Stimulated activated CD8-positive, alpha-beta memory T cell treated with anti-CD3 and anti-CD28 coated beads, Interleukin-7, amount 100 ng/mL, for 1 hour (primary cell): ENCODE measurements at places on chromosomes 3 and 15.

DNA sequence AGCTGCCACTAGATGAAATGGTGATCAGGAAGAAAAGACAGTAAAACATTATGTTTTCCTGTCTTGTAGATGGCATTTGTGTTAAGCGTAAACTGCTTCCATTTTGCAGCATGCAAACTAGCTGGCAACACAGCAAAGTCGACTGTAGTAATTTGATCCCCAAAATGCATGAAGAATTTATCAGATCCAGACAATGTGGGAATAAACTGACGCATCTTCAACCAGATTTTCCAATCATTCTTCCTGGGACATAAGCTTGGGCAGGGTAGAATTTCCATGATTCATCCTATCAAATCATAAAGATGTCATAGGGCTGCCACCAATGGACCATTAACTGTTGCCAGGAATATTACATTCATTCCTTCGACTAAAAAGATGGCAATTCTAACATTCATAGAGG, 260.3 kb downstream of the ERC2 start:
- no peak for DNase-seq

GRCh38 chr3:143433787-143434378, 314.3 kb downstream of the CHST2 start:
- DNase-seq = no peak

DNA sequence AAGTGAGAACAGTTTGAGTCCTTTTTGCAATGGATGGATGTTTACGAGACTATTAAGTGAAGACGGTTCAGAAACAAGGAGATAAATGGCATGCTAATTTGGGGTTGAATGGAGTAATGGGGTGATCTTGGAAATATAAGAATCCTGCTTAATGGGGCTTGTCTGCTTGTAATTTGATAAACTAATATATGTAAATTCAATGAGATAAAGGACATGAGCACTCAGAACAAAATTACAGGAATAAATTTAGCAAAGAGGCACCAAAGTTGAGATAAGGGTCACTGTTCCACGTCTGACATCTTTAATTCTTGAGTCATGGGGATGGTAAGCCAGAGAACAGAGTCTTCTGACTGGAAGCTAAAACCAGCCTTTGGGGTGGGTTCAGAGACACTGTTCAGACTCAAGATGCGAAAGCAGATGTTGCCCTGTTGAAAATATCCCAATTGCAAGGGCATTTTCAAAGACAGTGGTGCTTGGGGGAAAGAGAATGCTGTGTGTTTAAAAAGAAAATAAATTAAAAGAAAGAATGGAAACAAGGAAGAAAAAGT, 67.8 kb upstream of the CHRNB4 start:
- DNase-seq = no peak

DNA sequence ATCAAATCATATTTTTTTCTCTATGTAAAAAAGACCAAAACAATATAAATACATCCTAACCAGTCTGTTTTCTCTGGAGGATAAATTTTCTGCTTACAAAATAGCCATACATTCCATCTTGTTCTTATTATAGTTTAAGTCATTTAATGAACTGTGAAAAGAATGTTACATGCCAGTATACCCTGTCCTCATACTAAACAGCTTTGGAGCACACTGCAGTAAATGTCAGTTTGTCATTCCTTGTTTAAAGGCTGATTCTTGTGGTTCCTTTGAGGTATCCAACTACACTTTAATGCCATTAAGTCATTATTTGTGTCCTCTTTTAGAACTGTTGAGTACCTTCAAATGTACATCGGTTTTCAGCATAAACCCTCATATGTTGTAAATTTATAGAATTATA, 52.7 kb upstream of the DCBLD2 start:
- no peak for DNase-seq

GRCh38 chr3:112736386-112736785, 95.4 kb upstream of the CCDC80 start:
- DNase-seq = no peak

DNA sequence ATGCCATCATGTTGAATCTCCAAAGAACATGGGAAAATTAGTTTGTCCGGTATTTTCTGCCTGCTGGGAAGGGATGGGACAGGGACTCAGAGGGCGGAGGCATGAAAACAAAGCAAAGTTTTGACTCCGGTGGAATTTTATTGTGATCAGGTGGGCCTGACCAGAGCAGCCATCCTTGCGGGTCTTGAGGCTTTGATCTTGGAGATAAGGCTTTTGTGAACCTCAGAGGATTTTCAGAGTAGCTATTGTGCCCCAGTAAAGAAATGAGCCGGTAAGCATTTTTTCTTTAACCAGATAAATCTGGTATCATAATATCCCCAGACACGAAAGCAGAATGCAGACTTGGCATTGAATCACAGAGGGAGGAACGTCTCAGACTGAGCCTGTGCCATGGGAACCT, 99.4 kb upstream of the TNIK start:
- DNase-seq = no peak

GRCh38 chr3:99532246-99532645, 106.1 kb upstream of the COL8A1 start:
- no peak for DNase-seq

DNA sequence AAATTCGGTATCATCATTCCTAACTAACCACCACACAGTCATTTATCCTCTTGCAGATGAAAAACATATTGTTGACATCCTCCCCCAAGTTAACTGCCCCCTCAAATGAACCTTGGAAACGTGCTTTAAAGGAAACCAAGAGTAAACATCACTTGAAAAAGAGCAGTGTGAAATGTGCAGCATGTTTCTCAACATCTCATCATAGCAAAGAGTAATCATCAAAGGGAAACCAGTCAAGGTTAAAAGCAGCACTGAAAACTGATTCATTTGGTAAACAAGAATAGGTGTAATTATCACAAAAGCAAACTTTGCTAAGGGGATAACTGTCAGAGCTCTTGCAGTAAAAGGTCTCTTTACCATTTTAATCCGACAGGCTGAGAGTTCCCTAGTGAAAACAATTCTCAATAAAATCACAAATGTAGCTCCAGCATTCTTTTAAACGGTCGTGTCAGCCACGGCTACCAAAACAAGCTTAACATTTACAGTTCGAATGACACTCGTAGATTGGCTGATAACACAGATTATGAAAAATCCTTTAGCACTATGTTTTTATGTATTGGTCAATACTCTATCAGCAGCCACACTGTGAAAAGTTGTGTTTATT, 461.0 kb downstream of the GBE1 start:
- no peak for DNase-seq

GRCh38 chr3:13164893-13165492, 91.8 kb upstream of the IQSEC1 start:
- DNase-seq = no peak

DNA sequence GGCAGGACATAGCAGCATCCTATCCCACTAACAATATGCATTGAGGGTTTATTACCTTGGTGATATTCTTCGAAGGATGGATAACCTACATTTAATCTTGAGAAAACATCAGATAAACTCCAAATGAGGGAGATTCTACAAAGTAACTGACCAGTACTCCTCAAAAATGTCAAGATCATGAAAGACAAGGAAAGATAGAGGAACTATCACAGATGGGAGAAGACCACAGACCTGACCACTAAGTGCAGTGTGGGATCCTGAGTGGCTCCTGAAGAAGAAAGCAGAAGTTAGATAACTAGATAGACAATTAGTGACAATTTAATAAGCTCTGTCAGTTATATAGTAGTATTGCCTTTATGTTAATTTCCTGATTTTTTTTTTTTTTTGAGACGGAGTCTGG, 17.7 kb upstream of the CGNL1 start:
- no peak for DNase-seq

DNA sequence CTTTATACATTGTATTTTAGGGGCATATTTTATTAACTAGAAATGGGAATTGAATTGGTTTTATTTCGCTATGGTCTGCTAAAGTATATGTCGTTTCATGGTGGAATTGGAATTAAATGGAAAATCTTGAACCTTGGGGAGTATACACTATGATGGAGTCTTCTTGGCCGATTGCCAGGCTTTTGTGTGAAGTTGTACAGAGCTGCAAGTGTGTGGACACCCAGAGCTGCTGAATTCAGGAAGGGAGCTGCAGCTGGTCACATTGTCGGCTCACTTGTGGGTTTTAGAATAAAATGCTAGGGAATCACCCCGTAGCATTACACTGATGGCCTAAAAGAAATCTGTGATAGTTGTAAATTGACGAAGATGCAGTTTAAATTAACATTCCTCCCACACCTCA, 35.1 kb downstream of the USP3 start:
- DNase-seq = no peak

GRCh38 chr3:177211503-177212277, 14.4 kb upstream of the TBL1XR1 start:
- no peak for DNase-seq

- no peak for DNase-seq
Observed at GRCh38 chr3:155326901-155327300, 33.4 kb upstream of the STRIT1 start.

DNA sequence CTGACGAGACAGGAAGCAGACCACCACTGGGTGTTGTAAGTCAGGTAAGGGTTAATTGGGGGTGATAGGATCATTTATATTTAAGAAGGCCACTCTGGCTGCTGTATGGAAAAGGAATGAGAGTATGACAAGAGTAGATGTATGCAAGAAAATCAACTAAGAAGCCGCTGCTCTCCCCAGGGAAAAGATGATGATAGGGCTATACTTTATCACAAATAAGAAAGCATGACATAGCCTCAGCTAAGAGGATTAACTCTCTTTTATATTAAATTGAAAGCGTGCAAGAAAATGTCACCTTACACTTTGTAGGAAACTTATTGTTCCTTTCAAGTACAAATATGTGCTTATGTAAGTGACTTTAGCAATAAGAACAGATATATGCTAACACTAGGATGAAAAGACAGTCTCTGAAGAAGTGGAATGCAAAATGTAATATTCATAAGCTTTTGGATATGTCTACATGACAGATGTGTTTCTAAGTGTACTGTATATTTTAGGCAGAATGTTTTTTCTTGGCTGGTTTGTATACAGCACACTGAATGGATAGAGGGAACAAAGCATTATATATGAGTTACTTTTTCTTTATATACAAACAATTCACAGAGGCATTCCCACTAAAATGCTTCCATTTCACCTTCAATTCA, 8.7 kb upstream of the NDUFB4 start:
- no peak for DNase-seq

DNA sequence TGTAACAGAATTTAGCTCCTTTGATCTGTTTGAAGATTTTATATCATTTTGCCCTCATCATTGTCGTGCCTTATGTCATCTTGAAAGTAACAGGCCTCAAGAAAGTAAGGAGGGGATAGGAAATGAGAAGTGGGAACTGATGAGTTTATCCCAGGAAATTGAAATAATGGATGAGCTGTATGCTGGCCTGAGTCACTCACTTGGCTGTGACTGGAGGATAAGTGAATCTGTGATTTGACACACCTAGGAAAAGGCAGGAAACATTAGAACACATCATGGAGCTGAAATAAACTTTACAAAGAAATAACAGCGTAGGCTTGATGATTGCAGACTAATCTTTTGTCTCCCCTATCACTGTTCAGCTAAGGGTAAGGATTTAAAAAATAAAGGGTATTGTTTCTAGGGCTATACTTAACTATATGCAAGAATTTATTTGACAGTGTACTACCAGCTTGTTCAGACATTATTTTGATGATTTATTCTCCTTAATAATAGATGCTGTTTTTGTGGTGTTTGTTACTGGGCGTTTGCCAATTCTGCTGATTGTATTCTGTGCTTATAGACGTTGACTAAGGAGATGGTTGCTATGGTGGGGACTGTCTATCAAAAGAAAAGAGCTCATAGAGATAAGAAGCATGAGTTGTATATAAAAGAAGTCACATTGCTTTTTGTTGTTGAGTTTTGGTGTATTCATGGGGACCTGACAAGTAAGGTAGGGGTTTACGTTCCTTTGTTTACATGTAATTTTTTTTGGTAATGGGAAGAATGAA, 105.6 kb upstream of the ROPN1 start:
- no peak for DNase-seq

DNA sequence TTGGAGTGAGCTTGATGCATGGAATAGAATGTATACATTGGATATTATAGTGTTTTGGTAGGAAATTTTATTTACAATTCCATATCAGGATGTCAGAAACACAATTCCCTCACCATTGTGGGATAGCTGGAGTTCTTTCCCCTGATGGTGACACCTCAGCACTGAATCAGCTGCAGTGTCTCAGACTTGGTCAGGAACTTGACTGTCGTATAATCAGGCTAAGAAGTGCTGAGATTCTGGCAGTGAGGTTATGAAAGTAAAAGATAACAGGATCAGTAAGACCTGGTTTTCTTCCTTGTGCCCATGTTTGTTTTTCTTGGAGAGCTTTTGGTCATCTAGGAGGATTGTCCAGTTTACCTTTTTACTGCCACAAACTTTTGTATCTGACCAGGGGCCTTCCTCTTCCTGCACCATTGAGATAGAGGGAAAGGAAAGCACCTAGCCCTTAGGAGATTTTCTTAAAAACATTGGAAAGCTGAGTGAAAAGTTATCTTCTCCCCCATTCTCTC, 27.3 kb upstream of the ST3GAL6 start:
- no peak for DNase-seq

DNA sequence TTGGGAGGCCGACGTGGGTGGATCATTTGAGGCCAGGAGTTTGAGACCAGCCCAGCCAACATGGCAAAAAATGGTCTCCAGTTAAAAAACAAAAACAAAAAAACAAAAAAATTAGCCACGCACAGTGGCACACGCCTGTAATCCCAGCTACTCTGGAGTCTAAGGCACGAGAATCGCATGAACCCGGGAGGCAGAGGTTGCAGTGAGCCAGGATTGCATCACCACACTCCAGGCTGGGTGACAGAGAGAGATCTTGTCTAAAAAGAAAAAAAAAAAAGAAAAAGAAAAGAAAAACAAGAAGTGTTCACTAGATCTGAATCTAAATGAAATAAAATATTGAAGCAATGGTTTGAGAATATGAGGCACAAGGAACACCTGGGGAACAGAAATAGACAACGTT, 36.7 kb downstream of the SLC9A9 start:
- no peak for DNase-seq

DNA sequence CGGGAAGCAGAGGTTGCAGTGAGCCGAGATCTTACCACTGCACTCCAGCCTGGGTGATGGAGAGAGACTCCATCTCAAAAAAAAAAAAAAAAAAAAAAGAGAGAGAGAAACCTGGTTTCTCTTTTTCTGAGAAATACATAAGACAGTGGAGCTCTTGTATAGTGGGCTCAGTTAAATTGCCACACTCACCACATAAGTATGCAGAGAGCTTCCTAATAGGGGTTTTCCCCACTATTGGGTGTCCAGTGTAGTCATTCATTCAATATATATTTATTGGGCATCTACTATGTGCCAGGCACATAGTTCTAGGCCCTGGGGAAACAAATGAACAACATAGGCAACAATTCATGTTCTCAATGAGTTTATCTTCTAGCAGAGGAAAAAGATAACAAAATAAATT, 48.9 kb upstream of the FMN1 start:
- no peak for DNase-seq

DNA sequence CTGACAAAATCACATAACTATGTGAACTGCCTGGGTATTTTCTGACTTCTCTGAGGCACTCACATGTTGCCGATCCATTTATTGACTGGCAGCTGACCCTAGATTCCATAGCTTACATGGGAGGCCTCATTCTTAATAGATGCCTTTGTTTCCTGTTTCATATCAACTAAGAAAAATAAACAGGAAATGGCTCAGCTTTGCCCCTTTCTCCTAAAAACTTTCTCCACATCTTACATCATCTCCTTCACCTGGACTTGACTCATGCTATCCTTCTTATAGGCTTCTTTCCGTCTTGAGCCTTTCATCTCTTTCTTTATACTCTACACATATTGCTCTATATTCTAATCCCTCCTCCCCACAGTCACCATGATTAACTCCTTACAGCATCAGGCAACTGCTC, 38.0 kb downstream of the TXNRD3 start:
- no peak for DNase-seq
